Left ventricle myocardium superior (tissue), 1 donor: ENCODE measurements at places on chromosomes 7 and 10.

- no peak for DNase-seq
Observed at GRCh38 chr10:48453451-48454301, 147.2 kb downstream of the MAPK8 start.

DNA sequence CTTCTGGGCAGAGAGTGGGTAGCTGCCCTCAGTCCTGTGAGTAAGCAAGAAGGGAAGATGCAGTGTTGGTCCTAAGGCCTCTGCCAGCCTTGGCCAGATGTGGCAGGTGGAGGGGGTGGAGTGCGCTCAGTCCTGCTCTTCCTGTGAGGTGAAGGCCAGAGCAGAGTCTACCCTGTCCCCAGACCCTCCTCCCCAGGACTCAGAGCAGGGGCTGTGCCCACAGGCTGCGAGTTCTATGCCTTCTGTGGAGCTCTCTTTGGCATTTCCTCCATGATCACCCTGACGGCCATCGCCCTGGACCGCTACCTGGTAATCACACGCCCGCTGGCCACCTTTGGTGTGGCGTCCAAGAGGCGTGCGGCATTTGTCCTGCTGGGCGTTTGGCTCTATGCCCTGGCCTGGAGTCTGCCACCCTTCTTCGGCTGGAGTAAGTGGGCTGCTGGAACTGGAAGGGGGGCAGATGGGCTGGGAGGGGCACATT is 4.0 kb downstream of the OPN4 start:
- DNase-seq: peak; percentile 59

DNA sequence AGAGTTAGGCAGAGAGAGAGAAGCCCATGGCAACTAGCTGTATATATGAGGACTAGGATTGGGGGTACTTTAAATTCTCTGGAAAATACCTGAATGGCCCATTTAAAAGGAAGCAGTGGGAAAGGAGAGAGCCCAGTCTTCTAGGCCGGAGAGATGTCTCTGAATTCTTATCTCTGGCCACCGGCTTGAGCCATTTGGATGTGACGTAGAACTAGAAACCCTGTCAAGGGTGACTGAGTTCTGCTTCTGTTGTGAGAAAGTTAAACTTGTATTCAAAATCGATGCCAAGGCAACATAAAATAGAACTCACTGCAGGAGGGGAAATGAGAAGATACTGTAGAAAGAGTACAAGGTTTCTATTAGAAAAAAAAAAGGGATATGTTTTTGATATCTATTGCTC is 6.3 kb upstream of the GSTK1 start:
- DNase-seq: no peak

- DNase-seq: no peak
Observed at GRCh38 chr7:76193466-76193865, 8.2 kb upstream of the SRRM3 start.

- no peak for DNase-seq
Observed at GRCh38 chr10:95606922-95607321, 45.8 kb upstream of the SORBS1 start.

DNA sequence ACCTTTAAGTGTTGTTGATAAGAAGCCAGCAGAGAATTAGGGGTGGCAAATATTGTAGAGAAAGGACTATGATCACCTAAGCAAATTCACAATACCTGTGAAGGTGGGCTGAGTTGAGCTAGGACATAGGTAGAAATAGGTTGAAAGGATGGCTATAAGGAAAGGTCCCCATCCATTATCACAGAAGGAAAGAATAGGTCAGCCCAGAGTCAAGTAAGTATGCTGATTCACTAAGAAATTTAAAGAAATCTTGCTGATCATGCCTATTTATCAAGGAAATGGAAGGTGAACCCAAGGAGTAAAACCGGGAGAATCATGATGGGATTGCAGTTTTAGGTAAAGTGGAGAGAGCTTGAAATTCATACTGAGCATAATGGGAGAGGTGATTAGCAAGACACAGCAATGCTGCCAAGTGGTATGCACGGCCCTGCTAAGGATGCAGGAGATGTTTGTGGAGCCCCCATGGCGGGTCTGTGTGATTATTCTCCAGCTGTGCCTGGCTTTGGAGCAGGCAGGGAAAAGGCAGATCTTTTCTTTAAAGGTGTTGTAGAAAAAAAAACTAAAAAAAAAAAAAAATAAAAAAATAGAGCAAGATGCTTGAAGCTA is 399.4 kb downstream of the PLXDC2 start:
- no peak for DNase-seq

GRCh38 chr7:7490003-7490402 is 45.7 kb downstream of the COL28A1 start:
- DNase-seq: no peak

DNA sequence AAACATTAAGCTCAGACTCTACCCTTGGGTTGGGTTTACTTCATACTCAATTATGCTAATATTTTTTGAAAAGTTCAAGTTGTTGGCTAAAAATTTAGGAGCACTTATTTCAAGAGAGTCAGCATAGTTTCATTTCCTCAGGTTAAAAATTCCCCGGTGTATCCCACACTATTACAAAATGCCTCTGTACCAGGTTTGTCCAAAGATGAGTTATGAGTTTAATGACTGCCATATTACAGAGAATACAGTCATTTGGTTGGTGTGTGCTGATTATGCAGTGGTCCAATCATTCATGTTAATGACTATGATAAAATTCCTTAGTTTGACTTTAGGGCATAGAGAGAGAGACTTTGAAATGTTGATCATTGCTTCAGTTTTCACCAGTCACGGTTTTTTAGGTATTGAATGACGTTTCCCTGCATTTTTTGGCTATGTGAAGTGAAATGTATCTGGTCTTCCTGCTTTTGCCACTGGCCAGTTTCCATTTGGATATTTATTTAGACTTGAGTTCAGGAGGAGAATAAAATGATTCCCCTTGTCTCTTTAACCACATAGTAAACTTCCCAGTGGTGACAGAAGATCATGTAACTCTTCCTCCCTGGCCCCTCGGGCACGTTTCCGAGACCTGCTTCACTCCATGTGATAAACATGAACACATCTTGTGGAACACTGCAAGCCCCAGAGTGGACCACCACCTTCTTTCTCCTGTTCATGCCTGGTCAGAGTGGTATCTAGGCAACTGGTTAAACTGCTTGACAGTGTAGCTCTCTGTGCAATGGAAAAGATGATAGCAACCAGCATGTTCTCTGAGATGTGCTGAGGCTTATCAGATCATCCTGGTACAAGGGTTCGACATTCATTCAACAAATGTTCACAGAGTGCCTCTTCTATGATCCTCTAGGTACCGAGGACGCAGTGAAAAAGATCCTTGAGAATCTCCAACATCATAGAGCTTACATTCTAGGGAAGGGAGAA is 153.6 kb downstream of the CACNB2 start:
- no peak for DNase-seq

DNA sequence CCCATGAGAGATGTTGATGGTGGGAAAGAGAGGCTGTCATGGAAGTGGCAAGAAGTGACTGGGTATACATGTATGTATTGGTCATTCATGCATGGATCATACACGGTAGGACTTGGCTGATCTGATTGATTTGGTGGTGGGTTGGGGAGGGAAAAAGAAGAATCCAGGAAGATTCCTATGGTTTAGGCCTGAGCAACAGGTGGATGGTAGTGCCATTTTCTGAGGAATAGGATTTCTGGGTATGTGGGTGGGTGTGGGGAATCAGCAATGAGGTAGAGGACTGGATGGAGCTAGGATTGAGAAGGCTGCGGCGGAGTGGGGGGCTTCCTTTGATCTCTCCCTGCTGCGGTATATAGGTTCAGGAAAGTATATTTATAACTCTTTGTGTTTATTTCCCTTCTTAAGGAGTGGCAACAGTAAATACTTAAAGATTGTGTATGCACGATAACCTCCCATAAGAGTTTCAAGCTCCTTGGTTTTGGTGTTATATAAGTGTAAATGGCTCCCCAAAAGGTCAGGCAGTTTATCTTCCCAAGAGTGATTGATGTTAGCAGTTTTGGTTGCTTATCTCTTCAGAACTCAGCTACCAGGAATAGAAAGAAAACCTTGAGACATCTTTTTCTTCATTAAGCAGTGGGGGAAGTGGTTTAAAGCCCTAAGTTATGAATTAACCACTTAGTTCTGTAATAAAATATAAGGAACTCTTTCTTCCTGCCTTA is 100.1 kb downstream of the LSMEM1 start:
- no peak for DNase-seq

DNA sequence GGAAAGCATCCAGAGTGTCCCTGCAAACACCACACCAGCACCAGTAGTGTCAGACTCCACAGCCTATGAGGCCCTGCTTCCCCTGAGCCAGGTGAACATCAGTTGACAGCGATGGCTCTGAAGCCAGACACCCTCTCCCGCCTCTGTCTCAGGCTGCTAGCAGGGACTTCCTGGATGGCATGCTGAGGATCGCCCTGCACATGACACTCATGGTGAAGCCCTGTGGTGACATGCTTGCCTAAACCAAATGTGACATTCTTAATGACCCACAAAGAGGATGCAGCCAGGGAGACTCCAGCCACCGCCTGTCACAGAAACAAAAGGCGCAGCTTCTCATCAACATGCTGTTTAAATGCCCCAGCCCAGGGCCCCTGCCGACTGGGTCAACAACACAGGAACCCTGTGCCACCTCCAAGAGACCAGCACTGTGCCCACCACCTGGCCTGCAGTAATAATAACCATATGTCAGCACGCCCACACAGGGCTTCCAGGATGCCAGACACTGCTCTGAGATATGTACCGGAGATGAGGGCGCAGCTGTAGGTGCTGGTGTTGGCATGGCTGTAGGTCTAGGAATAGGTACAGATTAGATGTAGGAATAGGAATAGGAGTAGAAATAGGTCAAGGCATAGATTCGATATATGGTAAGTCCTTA is 81.3 kb downstream of the GRID1 start:
- no peak for DNase-seq

GRCh38 chr7:91614431-91614830 is 266.1 kb downstream of the MTERF1 start:
- no peak for DNase-seq

GRCh38 chr10:62816076-62816330 is 163 bp downstream of the EGR2 start:
- no peak for DNase-seq
